ENCODE measurements at places on chromosomes 2 and 18. TPM values are rescaled to one million over a fixed set of nuclear protein-coding genes. Genes with fewer than 3 reads are reported as not detected.

The GATA6 gene
- total RNA-seq: not detected

DNA sequence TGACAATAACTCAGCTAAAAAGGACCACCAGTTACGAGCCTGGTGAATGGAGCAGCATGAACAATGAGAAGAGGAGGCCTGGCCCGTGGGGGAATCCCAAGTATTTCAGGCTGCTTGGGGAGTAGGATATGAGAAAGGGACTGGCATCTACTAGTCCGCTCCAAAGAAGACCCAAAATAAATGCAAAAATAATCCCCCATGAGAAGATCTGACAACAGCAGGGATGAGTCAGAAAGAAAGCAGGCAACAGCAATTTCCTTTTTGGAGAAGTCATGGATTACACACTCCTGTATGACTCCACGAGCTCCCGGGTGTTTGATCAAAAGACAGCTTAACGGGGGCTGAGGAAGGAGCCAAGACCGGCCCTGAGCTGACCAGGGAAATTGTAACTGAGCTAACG, 111.4 kb downstream of the SOX11 start:
- no peak for DNase-seq

DNA sequence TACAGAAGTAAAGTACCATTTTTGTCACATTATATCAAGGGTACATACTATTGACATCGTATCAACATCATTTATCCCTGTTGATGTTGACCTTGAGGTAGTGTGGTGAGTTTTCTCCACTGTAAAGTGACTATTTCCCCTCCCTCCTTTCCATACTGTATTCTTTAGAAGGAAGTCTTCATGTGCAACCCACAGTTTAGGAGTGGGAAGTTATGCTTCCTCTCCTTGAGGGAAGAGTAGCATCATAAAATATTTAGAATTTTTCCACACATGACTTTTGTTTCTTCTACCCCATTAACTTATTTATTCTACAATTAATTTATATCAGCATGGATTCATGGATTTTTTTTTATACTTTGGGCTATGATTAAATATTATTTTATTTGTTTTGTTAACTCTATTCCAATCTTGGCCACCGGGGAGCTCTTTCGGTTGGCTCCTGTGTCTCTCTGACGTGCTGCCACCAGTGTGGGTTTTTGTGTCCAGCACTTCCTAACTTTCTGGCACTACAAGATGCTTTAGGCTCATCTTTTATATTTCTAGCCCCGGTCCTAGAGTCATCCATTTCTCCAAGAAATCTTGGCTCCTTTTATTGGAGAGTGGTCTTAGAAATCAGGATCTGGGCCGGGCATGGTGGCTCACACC, 19.0 kb downstream of the AQP12B start:
- DNase-seq: no peak

The CTDP1 gene
- total RNA-seq: 36.8 TPM

- no peak for DNase-seq
Observed at GRCh38 chr18:32767400-32767799, 5.4 kb downstream of the KLHL14 start.

The DSEL gene
- total RNA-seq: 0.05 TPM

DNA sequence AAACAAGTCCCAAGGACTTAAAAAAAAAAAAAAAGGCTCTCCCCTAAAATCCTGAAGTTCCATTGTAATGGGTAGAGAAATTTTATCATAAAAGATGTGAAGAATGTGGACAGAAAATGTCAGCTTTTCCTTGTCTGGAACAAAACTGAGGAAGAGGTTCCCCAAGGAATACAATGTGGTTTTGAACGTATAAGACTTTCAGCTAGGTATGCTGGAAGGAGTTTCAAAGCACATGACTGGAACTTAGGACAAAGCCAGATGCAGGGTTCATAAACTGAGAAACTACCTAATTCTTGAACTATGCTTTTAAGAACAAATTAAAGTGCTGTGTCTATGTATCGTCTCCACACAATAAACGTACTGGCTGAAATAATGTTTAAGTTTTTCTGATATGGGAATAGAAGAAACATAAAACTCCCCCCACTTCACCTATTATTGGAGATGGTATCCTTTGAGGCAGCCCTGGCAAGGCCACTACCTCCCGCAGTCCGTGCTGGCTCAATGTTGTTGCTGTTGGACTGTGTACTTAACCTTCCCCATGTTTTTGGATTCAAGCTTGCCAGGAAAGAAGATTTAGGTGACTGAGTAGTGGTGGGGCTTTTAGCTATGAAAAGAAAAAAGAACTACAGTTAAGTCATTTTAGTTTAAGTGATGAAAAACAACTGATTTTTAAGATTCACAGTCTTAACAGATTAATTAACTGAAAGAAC, 84.2 kb upstream of the DNER start:
- DNase-seq: no peak

- no peak for DNase-seq
Observed at GRCh38 chr2:3126911-3127621, 250.6 kb downstream of the EIPR1 start.

- DNase-seq: no peak
Observed at GRCh38 chr18:73446502-73446901, 578.7 kb upstream of the NETO1 start.

The BOD1L2 gene
- total RNA-seq: not detected

GRCh38 chr2:103009871-103010270, 248.0 kb downstream of the TMEM182 start:
- DNase-seq: no peak

The ZAP70 gene
- 268 TPM for total RNA-seq

GRCh38 chr2:235155163-235155562, 203.3 kb downstream of the SH3BP4 start:
- DNase-seq: no peak

GRCh38 chr2:21627938-21628337, 504.2 kb downstream of the TDRD15 start:
- no peak for DNase-seq

GRCh38 chr2:151777487-151777886, 43.2 kb upstream of the NEB start:
- DNase-seq: no peak

The LRATD1 gene
- not detected for total RNA-seq

GRCh38 chr2:193539188-193539587, 1344.5 kb upstream of the TMEFF2 start:
- DNase-seq: no peak

GRCh38 chr2:77009307-77009706, 512.9 kb downstream of the LRRTM4 start:
- no peak for DNase-seq

Data from activated CD8-positive, alpha-beta T cell treated with anti-CD3 and anti-CD28 coated beads, Interleukin-2, amount 10 ng/mL, durations not matched to agents 7 days and 5 days (primary cell).